ENCODE measurements at places on chromosomes 3 and 15.

- no peak for DNase-seq
Measured at GRCh38 chr3:78517965-78518364, 1249.8 kb downstream of the ROBO1 start.

GRCh38 chr3:40476478-40477470, at the start of gene ZNF619:
TSS of gene ZNF619 (plus strand) at chr3:40477122. CDS start at chr3:40477980, 858 bp downstream.
- DNase-seq = peak; percentile 66

GRCh38 chr15:57562196-57562769, 29.4 kb upstream of the MYZAP start:
- no peak for DNase-seq

GRCh38 chr3:103927896-103928295, 1438.8 kb upstream of the ALCAM start:
- no peak for DNase-seq

DNA sequence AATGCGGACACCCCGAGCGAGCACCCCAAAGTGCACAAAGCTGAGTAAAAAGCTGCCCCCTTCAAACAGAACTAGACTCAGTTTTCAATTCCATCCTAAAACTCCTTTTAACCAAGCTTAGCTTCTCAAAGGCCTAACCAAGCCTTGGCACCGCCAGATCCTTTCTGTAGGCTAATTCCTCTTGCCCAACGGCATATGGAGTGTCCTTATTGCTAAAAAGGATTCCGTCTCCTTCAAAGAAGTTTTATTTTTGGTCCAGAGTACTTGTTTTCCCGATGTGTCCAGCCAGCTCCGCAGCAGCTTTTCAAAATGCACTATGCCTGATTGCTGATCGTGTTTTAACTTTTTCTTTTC, 5.3 kb downstream of the BHLHE40 start:
- no peak for DNase-seq

DNA sequence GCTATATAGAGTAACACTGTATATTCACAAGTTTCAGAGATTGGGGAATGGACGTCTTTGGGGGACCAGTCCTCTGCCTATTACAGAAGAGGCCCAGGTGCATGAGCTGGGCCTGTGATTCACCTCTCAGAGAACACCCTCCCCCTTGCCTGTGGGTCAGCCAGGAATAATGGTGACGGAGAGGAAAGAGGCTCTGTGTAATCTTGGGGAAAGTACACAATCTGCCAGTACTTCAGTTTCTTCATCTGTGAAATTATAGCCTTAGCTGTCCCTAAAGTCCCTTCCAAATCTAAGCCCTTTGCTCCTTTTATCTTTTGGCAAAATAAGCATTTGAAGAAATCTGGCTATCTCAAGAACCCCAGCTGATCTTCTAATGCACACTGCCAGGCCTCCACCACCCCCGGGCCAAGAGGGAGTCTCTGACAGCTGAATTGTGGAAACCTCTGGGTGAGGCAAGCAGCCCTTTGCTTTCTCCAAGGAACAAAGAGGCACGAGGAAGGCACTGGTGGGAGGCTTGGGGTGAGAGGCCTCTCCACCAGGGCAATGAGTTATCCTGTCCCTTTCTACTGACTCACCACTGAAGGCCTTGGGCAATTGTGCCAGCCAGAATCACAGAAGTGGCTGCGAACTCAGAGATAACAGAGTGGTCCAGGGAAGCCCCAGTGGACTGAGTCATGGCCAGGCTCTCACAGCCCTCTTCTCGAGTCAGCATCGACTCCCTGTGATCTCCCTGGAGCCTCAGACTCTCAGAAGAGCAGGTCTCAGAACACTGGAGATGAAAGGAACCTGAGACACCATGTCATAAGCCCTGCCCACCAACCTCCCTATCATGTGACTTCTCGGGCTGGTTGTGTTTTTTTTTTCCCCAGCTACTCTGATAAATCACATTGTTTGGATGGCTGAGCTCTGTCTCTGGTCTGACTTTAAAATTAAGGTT, 31.8 kb downstream of the CCNL1 start:
- DNase-seq = no peak

- no peak for DNase-seq
Measured at GRCh38 chr3:115947325-115947724, 324.0 kb downstream of the GAP43 start.

GRCh38 chr3:37171144-37171543, 3.2 kb downstream of the LRRFIP2 start:
- DNase-seq = no peak

DNA sequence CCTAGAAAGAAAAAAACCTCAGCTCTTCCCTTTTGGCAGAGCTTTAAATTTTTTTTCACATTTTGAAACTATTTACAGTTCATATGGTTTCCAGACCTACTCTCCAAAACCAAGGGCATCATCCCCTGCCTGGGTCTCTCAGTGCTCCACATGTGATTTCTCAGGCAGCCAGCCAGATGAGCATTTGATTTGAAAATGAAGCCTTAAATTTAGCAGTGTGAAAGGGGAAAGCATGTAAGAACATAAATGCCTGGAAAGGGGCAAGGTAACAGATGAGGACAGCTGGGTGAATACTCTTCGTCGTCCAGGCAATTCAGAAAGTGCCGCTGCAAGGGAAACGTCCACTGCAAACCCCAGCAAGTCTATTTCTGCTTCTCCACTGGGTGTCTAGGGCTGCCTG, 94.8 kb downstream of the ATP8B4 start:
- no peak for DNase-seq

GRCh38 chr15:42494998-42495360, 455 bp upstream of the SNAP23 start:
- peak; percentile 31 for DNase-seq

GRCh38 chr3:187737368-187738070, 7.7 kb downstream of the BCL6 start:
- peak; percentile 36 for DNase-seq

GRCh38 chr3:15476378-15476777, 45.1 kb downstream of the COLQ start:
- no peak for DNase-seq

DNA sequence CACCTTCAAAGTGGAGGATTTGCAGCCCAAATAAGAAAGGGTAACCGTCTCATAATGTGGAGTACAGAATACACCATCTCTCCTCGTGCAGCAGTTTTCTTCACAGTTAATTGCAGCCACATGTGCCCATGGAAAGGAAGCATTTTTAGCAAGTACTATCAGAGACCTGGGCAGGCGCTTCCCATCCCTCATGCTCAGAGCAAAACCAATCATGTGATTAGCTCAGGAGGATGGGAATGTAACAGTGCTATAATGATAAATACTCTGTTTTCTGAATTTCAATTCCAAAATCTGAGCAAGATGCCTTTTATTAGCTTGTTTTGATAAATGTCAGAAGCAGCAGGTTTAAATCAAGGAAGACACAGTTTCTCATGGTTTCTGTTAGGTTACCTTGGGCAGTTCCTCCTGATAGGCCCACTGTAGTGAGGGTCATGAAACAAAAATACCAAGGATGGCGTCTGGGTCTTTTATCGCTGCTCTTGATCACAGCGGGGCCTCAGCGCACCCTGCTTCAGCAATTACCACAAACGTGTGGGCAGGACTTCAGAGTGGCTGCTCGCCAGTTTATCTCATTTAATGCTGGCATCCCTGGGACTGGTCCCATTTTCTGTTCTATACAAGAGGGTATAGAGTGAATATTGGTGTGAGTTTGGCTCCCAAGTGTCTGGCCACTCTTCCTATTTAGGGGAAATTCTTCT, 92.6 kb upstream of the VGLL4 start:
- no peak for DNase-seq

GRCh38 chr3:141337523-141337854, 30.8 kb upstream of the ZBTB38 start:
- no peak for DNase-seq

DNA sequence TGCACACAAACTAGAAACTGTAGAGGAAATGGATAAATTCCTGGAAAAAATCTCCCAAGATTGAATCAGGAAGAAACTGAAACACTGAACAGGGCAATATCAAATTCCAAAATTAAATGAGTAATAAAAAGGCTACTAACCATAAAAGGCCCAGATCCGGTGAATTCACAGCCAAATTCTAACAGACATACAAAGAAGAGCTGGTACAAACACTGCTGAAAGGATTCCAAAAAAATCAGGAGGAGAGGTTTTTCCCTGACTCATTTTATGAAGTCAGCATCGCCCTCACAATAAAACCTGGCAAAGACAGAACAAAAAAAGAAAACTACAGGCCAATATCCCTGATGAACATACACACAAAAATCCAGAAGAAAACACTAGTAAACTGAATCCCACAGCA, 462.4 kb upstream of the THBS1 start:
- DNase-seq = no peak

DNA sequence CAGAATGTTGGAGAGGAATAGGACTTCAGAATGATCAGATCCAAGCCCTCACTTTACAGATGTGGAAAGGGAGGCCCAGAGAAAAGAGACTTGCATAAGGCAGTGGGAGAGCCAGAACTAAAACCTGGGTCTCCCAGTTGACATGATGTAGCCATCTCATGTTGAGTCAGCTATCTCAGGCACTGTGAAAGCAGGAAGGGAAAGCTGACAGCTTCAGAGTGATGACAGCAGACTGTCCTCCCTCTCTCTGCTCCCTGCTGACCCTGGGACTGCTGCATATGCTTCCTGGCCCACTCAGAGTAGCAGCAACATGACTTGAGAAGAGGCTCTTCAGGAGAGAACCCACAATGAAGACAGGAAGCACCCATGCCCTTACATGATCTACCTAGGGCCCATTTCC, 14.7 kb downstream of the FHIT start:
- DNase-seq = no peak

GRCh38 chr3:8482960-8483665, 18.5 kb upstream of the LMCD1 start:
- DNase-seq = peak; percentile 52

GRCh38 chr15:77497942-77498361, 77.3 kb downstream of the HMG20A start:
- peak; percentile 22 for DNase-seq

DNA sequence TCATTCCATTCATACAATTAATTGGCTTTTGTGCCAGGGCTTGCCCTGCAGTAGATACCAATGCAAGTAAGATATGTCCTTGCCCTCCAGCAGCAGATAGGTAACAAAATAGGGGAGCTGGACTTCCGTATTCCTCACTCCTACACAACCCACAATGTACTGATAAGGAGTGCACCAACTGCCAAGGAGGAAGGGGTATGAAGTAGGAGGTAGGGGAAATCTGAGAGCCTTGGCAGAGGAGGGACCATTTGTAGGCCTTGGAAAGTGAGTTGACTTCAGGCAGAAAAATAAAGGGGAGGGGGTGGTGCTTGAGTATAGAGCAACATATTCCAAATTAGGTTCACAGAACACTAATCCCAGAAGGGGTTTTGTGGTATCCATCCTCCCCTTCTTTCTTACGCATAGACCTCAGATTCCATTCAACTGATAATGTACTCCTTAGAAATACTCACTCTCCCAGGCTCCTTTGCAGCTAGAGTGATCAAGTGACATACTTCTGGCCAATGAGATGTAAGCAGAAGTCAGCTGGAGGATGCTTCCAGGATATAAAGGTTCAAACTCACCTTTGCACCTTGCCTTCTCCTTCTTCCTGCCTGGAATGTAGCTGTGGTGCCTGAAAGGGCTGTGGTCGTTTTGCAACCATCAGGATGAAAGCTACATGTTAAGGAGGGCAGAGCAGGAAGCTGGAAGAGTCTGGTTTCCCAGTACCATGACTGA, 127.1 kb upstream of the SMAD3 start:
- no peak for DNase-seq

GRCh38 chr3:44926921-44927320, 49.1 kb downstream of the ZDHHC3 start:
- DNase-seq = no peak

DNA sequence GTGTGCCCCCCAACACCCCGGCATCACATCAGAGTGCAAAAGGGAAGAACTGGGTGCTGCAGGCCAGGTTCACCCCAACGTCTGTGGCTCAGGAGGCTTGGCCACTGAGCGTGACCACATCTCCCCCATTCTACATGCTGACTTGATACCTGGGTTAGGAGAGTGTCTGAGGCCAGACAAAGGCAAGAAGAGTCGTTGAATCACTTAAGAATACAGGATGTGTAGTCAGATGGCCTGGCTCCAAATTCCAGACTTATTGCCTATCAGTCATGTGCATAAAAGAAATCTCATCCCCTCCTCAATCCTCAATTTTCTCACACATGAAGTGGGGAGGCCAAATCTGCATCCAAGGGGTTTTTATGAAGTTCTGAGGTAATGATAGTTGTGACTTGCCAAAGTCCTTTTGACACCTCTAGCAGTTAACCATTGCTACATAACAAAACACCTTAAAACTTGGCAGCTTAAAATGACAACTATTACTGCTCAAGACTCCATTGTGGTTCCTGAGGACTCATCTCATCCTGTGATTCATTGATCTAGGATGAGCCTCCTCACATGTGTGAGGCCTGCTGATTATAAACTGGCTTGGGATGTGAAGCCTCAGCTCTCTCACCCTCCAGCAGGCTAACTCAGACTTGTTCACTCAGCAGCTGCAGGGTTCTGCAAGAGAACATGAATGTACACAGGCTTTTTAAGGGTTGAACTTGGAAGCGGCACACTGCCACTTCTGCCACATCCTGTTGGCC, 138.8 kb upstream of the TLE3 start:
- no peak for DNase-seq

GRCh38 chr15:42175671-42176070, 19.2 kb upstream of the PLA2G4F start:
- no peak for DNase-seq

GRCh38 chr3:16251316-16252085, 13.2 kb downstream of the DPH3 start:
- no peak for DNase-seq

DNA sequence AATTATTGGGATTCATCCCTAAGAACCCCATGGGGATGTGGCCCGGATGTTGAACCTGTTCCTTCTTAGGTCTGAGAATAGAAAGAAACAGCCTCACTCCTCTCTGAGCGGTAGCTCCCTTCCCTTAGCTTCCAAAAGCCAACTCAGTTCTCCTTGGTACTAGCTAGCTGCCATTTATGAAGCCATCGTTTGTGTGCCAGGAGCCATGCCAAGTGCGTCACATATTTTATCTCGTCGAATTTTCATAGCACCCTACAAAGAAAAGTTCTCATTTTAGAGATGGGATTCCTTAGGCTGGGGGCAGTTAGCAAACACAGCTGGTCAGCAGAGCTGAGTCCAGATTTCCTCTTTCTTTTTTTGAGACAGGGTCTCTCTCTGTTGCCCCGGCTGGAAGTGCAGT, 45.4 kb upstream of the GLCE start:
- DNase-seq = no peak

DNA sequence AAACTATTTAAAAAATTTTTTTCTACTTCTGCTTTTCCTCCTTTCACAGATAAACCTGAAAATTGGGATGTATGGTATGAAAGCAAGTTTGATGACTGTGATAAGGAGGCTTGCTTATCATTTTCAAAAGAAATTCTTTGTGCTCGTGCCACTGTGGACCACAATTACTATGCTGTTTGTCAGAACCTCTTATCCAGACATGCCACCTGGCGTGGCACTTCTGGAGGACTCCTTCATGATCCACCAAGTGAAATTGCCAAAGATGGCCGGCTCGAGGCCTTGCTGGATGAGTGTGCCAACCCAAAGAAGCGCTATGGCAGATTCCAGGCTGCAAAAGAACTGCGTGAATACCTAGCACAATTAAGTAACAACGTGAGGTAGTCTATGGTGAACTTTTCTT, 17.8 kb downstream of the DIPK2A start:
- DNase-seq = no peak
